ENCODE measurements at places on chromosomes 11 and 22.

- no peak for DNase-seq
Measured at GRCh38 chr22:21938906-21939305, 13.7 kb downstream of the PPM1F start.

- DNase-seq, result no peak
Measured at GRCh38 chr11:2012440-2012839, 14.8 kb upstream of the H19 start.

- no peak for DNase-seq
Measured at GRCh38 chr22:42062506-42063170, 8.0 kb downstream of the NAGA start.

- no peak for DNase-seq
Measured at GRCh38 chr22:33896575-33897447, 23.5 kb downstream of the LARGE1 start.

GRCh38 chr11:86046116-86046515, 22.8 kb downstream of the PICALM start:
- no peak for DNase-seq

- DNase-seq, result no peak
Measured at GRCh38 chr22:50009251-50009650, 3.3 kb downstream of the IL17REL start.

GRCh38 chr22:43128116-43128515, 15.1 kb downstream of the MCAT start:
- DNase-seq, result no peak

DNA sequence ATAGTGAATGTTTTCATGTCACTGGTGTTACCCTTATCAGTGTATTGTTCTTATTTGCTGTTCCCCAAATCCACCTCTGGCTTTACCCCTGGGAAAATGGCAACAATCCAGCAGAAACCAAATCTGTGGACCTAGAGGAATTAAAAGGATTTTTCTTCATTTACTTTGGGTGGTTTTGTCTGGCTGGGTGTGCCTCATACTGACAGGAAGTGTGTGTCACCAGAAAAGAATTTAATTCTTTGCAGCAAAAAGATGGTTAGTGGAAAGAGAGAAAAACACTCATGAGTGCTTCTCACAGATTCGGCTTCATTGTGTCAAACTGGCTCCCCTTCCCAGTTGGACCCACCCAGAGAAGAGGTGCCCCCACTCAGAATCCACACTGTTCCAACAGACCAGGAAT, 38.9 kb downstream of the FZD4 start:
- no peak for DNase-seq

DNA sequence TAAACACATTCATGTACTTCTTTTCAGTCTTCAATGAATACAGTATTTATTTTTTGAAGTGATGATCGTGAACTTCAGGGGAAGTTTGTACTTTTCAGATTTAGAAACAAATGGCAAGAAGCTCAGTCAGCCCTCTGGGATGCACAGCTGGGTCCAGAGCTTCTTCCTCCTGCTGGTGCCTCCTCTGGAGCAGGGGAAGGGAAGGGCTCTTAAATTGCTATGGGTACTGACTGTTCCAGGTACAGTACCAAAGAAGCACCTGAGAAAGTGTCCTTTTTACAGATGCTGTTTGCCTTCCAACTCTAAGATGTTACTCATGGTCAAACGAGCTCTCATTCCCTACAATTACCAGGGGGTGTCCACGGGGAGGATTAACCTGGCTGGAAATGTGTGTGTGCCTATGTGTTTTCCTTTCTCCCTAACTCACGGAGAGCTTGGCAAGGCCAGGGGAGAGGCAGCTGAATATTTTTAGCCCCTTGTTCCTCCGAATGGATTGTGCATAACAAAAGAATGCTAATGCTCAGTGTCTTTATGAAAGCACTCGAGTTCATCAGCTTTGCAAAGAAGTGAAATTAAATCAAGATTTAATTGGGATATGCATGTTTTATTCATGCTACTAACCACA, 313.7 kb upstream of the CADM1 start:
- DNase-seq, result no peak

GRCh38 chr11:79097246-79097875, 343.5 kb downstream of the TENM4 start:
- no peak for DNase-seq

DNA sequence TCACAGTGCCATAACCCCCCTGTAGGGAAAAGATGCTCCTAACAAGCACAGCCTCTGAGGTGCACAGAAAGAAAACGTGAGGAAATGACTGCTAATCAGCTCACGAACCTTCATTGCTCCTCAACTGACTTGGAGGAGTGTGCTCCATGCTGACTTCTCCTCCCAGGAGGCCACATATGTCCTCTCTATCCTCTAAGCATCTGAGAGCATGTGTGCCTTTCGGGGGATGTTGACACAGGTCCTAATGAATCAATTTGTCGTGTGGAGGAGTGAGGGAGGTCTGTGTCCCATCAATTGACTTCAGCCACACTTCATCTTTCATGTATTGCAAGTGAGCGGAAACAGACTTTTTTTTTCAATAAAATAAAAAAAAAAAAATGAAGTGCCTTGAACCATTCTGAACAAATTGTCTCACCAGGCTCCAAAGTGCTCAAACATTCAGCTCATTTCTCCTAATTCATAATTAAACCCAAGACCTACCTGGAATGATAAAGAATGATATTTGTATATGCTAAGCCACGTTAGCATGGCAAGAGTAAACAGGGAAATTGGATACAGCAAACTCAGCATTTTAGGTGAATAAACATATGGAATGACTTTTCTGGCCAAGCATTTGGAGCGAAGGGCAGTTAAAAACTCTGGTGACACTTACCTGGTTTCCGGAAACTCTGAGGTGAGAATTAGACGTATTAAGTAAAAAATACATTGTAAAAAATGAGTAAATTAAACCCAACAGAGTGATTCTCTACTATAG, 317.6 kb upstream of the FAT3 start:
- DNase-seq, result no peak

GRCh38 chr11:96235751-96236150, 107.2 kb downstream of the MAML2 start:
- no peak for DNase-seq

DNA sequence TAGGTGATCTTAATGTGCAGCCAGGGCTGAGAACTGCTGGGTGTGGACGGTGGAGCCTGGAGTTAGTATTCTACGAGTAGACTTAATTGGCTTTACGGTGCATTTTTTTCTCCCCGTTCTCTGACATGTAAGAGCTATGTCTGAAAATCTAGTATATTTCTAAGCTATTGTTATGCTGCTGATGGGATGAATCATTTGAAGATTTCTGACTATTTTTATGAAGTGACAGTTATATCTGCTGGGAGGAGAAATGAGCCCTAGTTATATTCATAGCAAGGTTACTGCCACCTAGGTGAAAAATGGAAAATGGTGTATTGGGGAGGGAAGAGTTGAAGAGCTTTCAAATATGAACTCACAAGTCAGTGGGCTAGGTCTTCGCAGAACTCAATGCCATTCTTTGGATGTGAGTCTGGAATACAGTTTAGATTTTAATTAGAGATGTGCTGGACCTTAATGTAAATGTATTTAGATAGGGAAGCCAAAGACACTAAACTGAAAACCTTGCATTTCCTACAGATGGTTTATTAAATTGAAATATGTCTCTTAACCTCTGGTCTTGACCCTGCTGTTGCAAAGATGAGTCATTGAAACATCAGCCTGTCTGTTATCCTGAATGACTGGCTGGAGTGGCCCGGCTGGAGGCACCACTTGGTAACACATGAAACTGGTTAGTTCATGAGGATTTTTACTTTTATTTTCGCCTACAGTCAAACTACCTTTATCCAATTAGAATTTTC, 293.7 kb downstream of the DDX10 start:
- no peak for DNase-seq

- DNase-seq, result no peak
Measured at GRCh38 chr11:110782616-110783015, 70.4 kb upstream of the ARHGAP20 start.

DNA sequence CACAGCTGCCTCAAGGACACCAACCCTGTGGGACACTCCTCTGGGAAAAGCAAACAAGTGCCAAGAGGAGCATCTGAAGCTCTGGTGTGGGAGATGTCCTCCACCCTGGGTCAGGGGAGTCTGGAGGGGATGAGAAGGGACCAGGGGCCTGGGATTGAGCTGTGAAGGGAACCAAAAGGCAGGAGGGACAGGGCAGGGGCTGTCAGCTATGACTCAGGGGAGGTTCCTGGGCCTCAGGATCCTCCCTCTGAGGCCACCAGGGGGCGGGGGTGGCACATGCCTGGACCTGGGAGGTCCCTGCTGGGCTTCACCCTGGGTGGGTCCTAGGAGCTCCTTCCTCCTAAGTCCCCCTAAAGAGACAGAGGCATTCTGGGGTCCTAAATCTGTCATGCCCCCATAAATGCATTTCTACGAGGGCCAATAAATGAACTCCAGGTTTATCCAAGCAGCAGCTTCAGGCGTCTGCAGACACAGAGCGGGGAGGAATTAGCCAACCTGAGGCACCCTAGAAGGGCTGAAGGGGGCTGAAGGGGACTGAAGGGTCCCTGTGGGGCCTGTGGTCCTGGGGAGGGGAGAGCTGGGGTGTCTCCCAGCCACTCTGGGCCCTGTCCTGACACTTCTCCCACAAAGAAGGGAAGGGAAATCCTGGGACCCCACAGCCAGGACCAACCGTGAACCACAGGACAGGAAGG, 31.9 kb upstream of the IGLL5 start:
- DNase-seq, result no peak

DNA sequence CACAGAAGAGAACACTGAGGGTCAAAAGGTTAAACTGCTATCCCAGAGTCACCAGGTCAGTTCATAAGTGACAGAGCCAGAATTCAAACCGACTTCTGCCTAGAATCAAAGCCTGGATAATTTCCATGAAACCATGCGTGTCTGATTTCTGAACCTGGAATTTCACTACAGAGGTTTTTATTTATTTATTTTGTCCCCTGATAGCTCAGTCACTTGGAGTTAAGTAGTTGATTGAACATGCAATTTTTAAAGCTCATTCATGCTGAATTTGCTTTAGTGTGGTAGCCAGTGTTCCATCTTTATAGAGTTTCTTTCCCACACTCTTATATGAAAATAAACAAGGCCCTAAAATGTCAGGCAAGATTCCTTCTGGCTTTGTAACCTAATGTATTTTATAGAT, 93.2 kb downstream of the NAV2 start:
- no peak for DNase-seq

- DNase-seq, result no peak
Measured at GRCh38 chr11:69201764-69202370, 46.1 kb downstream of the SMIM38 start.

DNA sequence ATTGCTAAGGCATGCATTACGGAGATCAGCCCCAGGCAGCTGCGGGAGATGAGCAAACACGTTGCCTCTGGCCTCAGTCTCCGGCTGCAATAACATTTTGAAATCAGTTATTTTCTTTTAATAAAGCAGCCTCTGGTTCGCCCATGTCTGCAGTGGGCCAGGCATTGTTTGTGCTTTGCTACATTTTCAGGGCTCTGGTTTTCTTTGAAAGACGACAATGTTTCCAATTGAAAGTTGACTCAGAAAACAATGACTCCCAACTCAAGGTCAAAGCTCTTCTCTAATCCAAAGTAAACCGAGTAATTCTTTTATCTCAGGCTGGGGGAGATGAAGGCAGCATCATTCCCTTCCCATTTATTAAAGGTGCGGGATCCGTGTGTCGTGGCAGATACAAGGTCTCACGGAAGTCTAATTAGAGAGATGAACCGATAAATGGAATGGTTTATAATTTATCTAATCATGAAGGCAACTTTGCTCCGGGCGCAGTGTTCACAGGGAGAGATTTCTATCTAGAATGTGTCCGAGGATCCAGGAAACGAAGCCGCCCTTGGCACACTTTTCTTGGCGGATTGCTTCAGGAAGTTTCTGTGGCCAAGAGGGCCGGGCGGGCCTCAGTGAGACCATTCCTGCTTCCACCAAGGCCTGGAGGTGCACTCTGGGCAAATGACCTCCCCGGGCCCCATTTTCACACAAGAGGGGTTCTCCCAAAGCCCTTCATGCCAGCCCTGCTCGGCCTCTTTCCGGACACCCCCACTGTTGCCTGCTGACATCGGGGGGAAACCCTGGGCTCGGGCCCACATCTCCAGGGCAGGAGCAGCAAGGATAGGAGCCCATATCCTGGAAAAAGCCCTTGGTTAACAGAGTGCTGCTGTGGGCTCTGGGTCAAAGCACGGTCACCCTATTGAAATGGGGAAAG, 811.4 kb downstream of the BRD1 start:
- no peak for DNase-seq

GRCh38 chr11:575313-575995, 816 bp upstream of the PHRF1 start:
- DNase-seq, result no peak

- no peak for DNase-seq
Measured at GRCh38 chr11:122405547-122406341, 249.8 kb upstream of the UBASH3B start.

DNA sequence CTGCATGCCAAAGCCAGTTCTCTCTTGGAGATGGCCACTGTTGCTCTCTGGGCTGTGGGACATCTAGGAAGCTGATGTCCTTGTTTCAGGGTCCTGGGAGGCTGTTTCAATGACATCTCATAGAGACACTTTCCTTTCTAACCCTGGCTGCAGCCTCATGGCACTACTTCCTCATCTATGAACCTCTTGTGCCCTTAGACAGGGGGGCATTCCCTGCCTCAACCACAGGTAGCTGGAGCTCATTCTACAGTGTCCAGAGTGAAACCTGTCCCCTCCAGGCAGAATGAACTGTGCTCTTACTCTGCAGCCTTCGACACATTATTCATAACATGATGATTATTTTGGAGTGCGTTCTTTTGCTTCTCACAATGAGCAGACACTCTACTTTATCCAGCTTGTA, 309.2 kb downstream of the ST3GAL4 start:
- no peak for DNase-seq

DNA sequence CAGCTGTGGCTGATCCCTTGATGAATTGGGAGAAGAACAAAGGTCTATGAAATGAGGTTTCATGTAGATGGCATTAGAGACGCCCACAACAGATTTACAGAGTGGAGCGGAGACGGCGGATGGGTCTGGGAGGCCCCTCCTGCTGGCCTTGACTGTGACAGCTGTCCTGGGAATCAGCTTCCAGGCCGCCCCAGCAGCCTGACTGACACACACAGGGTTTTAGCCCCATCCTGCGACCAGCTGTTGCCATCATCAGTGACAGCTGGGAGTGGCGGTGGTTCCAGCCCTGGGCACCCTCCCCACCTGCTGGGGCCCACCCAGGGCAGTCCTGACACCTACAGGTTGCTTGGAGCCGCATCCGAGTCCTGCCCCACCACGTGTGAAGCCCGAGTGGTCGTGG, 64.0 kb upstream of the PPP6R3 start:
- DNase-seq, result no peak

DNA sequence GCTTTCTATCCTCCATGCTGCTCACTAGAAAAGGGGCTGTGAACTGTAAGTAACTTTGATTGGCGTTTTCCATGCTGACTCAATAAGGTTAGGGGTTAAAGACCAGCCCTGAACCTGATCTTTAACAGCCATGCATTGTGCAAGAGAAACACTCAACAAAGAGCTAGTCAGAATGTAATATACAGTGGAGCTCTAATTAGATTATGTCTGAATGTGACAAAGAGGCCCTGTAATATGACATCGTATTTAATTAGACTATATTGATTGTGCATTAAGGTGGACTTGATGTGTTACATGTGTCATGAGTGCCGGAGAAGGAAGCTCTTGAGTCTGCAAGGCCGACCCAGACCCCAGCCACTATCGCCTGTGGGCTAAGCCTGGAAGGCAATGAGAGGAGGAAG, 70.5 kb downstream of the PKNOX2 start:
- DNase-seq, result no peak

GRCh38 chr11:124583781-124584180, 14.0 kb downstream of the OR8A1 start:
- no peak for DNase-seq
